Epithelial cell of esophagus (primary cell): ENCODE measurements at places on chromosomes 1 and 21.

DNA sequence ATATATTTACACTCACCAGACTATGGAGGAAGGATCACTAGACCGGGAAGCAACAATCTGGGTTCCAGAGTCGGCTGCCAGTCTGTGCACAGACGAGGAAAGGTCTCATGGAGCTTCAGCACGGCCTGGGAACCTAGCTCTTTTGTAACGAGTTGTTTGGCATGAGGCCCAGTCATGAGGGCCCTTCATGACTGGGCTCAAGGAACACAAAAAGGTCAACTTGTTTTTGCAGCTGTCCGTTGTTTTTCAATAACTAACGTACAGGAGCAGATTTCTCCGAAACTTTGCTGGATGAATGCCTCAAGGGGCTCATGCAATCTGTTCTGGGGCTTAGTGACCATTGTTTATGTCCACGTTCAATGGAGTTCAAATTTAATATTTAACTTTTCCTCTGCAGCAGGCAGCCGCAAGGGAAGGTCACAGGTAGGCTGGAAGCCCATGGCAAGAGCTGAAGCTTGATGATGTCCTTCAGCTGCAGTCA, 5.9 kb upstream of the STUM start:
- no peak for DNase-seq

DNA sequence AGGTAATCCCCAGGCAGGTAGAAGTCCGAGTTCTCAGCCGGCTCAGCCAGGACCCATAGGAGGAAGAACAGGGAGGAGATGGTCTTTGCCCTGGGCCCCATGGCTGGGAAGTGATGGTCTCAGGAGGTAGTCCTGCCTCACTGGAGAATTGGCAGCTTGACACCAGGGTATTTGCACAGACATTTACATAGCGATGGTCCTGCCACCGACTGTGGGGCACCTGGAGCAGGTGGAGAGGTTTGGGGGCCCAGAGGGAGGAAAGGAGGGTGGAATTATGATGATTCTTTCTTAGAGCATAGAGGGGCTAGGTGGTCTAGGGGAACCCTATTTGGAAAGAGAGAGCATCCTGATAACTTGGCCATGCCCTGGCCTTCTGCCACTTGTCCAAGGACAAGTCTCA, at the start of gene TAS1R2:
Gene TAS1R2, minus strand, starts transcription at position 101 of the 400 bp plus-strand sequence. Its CDS starts 0 bp downstream, at position 101.
- DNase-seq, result no peak

GRCh38 chr1:119475866-119476439, 31.1 kb upstream of the HSD3B1 start:
- DNase-seq, result peak; percentile 76

- DNase-seq, result no peak
Measured at GRCh38 chr21:36727866-36728265, 29.0 kb downstream of the SIM2 start.

GRCh38 chr1:220810179-220810653, 23.5 kb downstream of the MTARC1 start:
- DNase-seq, result peak; percentile 78

DNA sequence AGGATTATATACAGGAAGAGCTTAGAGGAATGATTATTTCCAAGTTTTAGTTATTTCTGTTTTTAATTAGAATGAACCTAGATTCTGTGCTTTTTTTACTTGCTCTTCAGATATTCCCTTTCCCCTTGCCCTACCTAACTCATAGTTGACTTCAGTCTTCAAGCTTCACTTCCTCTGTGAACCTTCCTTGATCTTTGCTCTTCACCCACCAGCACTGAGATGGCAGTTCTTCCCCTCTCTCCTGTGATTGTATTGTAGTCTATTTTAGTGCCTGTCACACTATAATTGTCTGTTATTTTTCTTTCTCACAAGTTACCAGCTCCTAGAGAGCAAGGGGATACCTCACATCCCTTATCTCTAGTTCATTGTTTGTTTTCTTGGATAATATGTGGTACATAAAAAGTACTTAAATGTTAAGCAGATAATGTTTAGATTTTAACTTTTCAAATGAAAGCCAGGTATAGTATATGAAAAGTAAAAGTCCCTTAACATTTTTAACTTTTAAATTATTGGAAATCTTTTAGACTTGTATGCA, 33.2 kb downstream of the KCTD3 start:
- no peak for DNase-seq

- peak; percentile 10 for DNase-seq
Measured at GRCh38 chr1:64545118-64545843, 75.4 kb downstream of the CACHD1 start.

GRCh38 chr1:109391157-109391556, 6.6 kb downstream of the SORT1 start:
- DNase-seq, result no peak

GRCh38 chr1:243903895-243904294, 53.9 kb upstream of the AKT3 start:
- peak; percentile 37 for DNase-seq

GRCh38 chr1:201760516-201760915, 68.4 kb upstream of the IPO9 start:
- DNase-seq, result no peak

DNA sequence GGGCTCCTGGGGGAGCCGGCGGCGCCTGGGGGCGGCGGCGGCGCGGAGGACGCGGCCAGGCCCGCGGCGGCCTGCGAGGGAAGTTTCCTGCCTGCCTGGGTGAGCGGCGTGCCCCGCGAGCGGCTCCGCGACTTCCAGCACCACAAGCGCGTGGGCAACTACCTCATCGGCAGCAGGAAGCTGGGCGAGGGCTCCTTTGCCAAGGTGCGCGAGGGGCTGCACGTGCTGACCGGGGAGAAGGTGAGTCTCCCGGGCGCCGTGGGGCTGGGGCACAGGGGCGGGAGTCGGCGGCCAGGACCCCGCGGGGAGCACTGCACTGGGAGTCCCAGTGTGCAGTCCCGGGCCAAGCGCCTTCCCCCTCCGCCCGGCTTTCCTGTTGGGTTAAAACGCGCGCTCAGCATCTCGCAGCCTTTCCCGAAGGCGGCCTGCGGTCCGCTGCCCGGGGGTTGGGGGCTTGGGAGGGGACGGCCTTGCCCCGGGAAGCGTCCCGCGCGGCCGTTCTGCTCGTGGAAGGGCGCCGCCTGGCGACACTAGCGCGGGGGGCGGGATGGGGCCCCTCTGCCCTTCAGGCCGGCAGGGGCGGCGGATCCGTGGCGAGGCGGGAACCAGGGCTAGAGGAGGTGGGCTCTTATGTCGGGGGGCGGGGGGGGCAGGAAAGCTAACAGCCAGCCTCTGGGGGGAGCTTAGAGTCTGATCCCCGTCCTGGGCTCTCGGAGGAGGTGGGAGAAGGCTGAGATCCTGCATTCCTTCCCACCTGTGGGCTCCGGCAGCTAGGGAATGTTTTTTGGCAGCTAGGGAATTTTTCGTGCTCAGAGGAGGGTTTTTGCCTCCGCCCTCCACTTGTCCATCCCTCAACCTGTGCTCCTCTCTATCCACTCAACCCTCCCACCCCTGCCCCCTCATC, 1.1 kb downstream of the HUNK start:
- no peak for DNase-seq

DNA sequence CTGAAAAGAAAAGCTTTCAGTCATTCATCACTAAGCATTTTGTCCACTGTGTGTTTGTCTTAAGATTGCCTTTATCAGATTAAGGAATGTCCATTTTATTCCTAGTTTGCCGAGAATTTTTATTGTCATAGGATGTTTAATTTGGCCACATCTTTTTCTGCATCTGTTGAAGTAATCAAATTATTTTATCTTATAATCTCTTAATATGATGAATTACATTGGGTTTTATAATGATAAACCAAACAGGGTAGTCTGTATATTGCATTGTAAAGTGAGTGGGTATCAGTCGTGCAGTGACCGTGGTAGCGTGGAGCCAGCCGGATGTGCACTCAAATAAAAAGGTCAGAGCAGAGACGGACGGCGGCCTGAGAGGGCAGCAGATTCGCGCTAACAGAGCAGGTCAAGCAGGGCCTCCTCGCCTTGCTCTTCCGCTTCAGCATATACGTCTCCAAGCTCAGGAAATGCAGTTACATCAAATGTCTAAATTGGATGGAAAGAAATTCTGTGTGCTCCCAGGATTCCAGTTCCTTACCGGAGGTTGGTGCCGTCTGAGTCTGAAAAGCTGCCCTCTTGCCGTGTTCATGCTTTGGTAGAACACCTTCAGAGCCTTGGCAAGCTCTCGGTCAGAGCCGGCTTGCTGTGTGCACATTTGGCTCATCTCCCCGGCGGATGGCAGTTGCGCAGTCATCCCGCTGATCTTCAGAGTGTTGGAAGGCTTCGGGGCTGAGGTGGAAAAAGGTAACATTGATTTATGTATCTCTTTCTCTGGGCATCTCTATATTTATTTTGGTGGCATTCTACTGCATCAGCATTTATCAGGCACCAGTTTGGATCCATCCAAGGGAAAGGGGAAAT, 51.5 kb downstream of the SCCPDH start:
- no peak for DNase-seq

GRCh38 chr21:31172328-31172727, 134.1 kb upstream of the KRTAP19-8 start:
- DNase-seq, result no peak

DNA sequence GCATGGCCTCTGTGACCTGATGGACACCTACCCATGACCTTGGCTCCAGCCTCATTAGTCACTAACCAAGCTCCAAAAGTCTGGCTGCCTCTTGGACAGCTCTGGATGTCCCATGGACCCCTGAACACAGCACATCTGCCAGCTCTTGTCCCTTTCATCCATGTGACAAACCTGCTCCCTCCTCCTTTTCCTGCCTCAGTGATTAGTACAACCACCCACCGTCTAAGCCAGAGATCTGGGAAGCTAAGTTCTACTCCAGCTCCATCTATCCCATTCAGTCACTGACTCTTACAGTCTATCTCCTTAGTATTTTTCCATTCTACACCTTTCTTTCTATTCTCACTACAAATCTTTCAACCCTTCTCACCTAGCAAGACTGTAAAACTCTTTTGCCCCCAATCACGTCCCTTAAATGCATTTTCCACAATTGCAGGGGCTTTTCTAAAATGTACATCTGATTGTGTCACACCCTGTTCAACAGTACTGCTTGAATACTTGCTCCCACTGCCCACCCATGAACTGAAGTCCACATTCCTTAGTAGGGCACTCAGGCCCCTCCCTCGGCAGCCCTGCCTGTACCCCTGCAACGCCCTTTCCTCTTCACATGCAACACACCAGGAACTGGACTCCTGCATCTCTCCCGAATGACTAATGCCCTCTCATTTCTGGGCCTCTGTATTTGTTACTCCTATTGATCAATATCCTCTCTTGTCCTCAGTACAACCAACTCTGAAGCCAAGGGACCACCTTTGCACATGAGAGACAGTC, 7.2 kb downstream of the GPN2 start:
- no peak for DNase-seq

DNA sequence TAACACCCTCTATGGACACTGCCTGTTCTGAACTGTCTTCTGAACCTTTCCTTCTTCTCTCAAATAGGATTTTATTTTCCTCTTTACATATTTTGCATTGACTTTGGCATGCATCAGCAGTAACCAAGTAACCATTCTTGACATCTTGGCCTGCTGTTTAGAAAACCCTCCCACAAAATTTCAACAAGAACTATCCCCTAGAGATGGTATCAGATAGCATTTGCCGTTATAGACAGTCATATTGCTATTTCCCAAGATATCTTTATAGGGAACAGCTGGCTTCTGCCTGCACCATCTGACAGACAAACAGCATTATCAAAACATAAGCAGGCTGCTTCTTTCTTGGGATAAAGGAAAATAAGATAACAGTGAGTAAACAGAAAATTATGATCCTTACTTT, 54.7 kb downstream of the LHX8 start:
- DNase-seq, result no peak

GRCh38 chr1:174652569-174653280, 205.0 kb downstream of the GPR52 start:
- DNase-seq, result no peak

- DNase-seq, result no peak
Measured at GRCh38 chr21:40018871-40019475, 151.7 kb downstream of the PCP4 start.

- DNase-seq, result peak; percentile 37
Measured at GRCh38 chr1:232629250-232630046, 485 bp downstream of the SIPA1L2 start.

DNA sequence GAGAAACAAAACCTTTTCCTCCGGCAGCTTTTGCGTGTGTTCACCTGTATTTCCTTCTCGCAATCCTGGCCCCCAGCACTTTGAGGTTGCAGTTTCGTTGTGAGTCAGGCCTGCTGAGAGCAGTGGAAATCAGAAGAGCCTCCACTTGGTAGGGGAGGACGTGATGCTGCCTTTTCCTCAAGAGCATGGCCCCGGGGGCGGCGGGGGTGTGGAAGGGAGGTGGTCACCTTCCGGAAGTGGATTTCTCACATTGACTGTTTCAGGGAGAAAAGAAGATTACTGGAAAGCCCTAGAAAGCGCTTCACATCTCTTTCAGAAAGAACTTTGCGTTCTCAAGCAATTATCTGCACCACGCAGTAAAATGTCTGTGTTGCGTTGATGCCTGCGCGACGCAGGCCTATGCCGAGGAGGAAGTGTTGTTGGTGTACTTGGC, 12.2 kb upstream of the IL10 start:
- DNase-seq, result peak; percentile 55

DNA sequence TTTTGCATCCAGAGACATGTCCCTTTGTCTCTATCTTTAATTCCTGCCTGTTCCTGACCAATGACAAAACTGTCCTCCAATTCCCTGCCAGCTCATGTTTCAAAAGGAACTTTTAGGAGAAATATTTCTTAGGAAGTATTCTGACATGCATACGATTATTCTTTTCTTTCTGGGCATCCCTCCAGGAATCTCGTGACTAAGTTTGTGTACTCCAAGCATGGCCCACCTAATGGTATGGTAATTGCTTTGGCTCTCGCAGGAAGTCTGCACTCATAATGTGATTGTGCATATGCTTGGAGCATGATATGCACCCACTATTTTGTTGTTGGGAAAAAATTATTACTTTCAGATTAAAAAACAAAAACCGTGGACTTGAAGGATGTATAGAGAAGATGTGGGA, 256.4 kb downstream of the PRDM2 start:
- DNase-seq, result no peak

GRCh38 chr1:201745023-201745422, 83.9 kb upstream of the IPO9 start:
- peak; percentile 74 for DNase-seq

DNA sequence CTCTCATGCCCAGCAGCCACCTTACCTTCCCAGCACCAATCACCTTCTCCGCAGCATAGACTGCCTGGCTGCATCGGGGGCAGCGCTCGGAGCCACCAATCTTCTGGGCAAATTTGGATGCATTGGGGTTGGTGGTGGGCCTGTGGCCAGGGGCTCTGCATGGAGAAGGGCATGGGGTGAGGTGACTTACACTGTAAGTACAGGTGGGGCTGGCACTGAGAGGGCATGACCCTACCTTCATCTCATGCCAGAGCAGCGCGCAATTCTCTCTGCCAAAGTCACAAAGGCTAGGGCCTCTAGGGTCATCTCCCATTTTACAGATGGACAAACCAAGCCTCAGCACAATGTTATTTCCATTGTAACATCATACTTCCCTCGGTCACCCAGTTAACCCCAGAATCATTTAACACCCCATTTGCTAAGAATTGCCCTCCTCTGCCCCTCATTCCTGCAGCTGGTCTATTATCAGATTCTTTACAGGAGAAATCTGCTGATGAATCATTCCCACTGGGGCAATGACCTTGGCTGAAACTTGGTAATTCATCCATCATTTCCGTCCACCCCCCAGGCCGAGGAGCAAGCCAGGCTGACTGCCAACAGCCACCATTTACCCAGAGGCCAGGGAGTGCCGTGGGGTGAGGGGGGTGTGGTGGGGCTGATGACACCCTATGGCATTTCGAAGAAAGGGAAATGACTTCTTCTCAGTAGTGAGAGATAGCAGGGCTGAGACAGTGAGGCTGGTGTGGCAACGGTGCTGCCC, 17.9 kb downstream of the CSRP1 start:
- peak; percentile 86 for DNase-seq

GRCh38 chr1:43286115-43286514, 734 bp upstream of the C1orf210 start:
- DNase-seq, result no peak
